ENCODE measurements at places on chromosomes 13 and 19. TPM values are rescaled to one million over a fixed set of nuclear protein-coding genes. Genes with fewer than 3 reads are reported as not detected.

Gene ACP7
- total RNA-seq = not detected

Gene PRODH2
- not detected for total RNA-seq

Gene DNAJC3
- 22.4 TPM for total RNA-seq

Gene PSG7
- total RNA-seq = 0.06 TPM

Gene NANOS2
- not detected for total RNA-seq

Gene MISP3
- 3.3 TPM for total RNA-seq

Gene UNC13A
- 0.04 TPM for total RNA-seq

Gene SIAH3
- not detected for total RNA-seq

Gene ZC3H4
- 7.6 TPM for total RNA-seq

Gene LILRB4
- total RNA-seq = not detected

Gene ERICH6B
- not detected for total RNA-seq

Gene CELF5
- 0.29 TPM for total RNA-seq
